ENCODE measurements at places on chromosomes 1 and 21.

GRCh38 chr1:44939061-44939460, 47.3 kb downstream of the EIF2B3 start:
- DNase-seq: no peak

DNA sequence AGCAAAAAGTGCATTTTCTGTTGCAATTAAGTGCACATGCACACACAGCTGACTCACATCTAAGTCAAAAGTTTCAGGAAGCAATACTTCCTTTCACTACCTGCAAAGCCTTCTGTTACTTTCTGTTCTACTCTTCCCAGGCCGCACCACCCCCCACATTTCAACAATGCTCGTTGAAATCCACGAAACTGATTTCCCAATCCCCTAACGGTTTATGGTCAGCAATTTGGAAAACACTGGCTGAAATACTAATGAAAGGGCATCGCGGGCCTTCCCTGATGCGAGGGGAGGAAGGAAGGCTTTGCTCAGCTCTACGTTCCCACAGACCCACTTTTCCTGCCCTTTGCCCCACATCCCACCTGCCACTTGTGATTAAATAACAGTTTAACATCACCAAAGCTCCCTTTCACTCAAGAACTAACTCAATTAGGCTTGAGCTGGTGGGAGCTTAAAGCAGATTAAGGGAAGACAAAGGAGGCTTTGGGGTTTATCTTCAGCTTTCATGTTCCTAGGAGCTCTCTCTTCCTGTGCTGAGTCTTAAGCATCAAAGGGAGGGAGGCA, 243.2 kb upstream of the RAB4A start:
- no peak for DNase-seq

- DNase-seq: no peak
These were observed 9.0 kb downstream of the IGSF9 start for GRCh38 chr1:159936273-159936904.

DNA sequence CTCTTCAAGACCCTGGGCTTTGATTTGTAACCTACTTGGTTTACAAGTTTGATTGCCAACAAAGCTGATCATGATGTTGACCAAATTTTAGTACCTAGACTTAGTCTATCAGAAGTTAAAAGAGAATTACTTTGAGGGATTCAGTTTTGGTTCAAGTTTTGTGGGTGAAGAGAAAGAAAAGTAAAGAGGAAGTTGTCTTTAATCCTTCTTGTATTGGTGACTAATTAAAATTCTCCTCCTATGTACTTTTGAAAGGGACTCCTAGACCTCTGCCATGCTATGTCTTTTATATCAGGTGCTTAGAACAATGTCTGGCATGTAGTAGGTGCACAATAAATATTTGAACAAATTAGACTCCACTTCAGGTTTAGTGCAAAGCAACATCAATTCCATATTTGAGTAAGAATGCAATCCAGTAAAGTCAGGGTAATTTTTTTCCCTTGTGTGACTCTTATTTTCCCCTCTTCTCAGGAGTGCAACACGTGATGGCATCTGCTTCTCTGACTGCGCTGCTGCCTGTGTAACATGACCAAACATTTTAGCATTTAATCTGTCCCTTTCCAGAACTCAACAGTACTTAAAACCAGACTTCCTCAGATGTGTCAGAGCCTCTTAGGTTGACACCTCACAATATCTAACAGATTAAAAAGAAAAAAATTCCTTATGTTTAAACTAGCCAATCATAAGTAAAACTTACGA, 41.1 kb upstream of the KCNQ4 start:
- no peak for DNase-seq

- DNase-seq: no peak
These were observed 38.1 kb upstream of the RAP1GAP start for GRCh38 chr1:21707086-21707840.

GRCh38 chr1:56506951-56507491, 72.3 kb downstream of the PLPP3 start:
- DNase-seq: no peak

DNA sequence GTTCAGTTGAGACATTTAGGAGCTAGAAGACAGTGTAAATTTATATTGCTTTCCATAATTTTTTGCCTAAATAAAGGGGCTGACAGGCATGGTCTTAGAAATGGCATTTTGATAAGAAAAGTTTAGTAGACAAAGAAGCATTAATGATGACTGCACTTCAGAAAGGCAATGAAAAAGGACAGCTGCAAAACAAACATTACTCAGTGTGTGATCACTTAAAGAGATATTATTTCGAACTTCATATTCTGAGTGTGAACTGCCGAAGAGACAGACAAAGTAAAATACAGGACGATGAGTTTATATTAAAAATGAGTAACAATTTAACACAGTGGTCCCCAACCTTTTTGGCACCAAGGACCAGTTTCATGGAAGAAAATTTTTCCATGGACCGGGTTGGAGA, 243.1 kb downstream of the DPYD start:
- DNase-seq: no peak

All from SW 1271 (cell line).